Activated T-helper 9 cell treated with anti-CD3 and anti-CD28 coated beads, Interleukin-2, amount 50 U/mL, for 16 hours (primary cell): ENCODE measurements at places on chromosomes 12 and 14.

GRCh38 chr14:39232554-39233415 lies 930 bp upstream of the MIA2 start:
- no peak for DNase-seq

- no peak for DNase-seq
These were observed 237.9 kb upstream of the NAV3 start for GRCh38 chr12:77592836-77593235.

- no peak for DNase-seq
These were observed 50.3 kb downstream of the LMO3 start for GRCh38 chr12:16555630-16556029.

GRCh38 chr12:102415515-102415914 lies 64.8 kb downstream of the IGF1 start:
- DNase-seq = no peak

DNA sequence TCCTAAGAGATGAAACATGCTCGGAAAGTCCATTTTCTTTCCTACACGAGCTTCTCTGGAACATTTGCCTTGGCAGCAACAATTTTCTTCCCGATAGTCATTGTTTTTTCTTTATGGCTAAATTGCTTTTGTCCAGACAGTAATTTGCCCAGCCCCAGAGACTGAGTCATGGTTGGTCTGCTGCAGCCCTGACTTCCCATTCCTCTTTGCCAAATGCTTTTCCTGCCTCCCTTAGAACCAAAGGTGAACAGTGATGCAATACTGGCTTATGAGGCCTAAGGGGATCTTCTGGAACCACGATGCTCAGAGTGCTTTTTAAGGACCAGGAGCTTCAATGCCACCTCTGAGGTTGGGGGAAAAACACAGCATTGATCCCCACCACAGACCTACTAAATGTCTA lies 1599.6 kb upstream of the TMEM132C start:
- DNase-seq = no peak

DNA sequence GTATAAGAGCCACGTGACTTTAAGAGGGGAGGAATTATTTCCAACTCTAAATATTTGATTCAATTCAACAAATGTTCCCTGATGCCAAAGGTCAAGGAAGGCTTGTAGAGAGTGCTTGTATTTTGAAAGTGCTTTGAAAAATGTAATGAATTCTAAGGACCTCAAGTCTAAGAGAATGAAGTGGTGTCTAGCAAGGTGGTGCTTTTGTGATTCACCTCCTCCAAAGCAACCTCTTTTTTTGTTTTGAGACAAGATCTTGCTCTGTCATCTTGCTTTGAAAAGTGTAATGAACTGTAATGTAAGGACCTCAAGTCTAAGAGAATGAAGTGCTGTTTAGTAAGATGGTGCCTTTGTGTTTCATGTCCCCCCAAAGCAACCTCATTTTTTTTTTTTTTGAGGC lies 13.7 kb downstream of the AK7 start:
- DNase-seq = no peak

GRCh38 chr14:53285821-53286220 lies 132.7 kb upstream of the DDHD1 start:
- DNase-seq = no peak

DNA sequence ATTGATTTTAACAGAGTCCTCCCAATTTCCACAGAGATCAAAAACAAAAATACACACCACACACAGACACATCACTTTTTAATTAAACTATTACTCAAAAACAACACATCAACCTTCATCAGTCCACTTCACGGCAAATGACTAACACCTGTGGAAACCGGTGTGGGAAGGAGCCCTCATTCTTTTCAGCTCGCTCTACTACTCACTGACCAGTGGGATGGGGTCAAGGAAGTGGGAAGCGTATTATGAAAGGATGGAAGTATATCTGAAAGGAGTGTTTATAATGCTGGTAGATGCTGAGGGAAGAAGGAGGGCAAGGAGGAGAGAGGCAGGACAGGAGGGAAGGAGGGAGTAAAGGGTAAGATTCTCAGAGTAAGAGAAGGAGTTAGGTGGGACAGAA lies 156.5 kb downstream of the EPS8 start:
- DNase-seq = no peak

DNA sequence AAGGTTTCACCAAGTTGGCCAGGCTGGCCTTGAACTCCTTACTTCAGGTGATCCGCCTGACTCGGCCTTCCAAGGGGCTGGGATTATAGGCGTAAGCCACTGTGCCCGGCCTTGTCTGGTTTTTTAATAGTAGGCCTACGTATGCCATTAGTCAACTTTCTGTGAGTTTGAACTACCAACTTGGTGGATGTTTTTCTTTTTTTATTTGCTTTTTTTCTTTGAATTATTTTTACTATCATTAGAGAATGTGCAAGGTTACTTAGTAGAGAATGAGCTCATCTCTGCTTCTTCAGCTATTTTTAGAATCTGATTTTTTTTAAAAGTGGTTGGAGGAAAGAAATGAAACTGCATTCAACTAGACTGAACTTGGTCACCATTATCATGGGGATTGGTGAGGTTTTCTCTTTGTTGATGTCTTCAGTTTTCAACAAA lies 51.4 kb downstream of the HMGA2 start:
- no peak for DNase-seq

DNA sequence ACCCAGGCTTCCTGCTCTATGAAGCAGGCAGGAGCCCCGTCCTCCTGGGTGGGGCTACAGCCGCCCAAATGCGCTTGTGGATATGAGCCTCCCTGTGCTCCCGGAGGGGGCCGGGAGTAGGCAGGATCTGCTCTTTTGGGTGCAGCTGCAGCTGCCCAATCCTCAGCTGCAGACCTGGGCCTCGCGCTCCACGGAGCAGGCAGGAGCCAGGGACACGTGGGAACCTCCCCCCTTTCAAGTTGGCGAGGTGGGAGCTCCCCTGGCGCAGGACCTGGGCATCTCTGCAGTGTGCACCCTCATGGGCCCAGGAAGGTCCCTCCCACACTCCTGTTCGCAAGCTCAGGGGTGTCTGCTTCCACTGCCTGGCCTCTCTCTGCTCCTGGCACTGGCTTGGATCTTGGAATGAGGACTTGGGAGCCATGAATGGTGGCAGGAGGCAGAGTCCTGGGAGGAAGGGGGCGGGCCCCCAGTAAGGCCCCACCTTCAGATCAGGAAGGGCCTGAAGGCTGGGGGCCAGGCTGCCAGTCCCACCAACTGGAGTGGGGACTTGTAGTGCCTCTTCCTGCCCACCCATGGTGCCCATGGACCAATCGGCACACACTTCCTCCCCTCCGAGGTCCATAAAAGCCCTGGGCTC lies 61.3 kb downstream of the KLRG1 start:
- no peak for DNase-seq

DNA sequence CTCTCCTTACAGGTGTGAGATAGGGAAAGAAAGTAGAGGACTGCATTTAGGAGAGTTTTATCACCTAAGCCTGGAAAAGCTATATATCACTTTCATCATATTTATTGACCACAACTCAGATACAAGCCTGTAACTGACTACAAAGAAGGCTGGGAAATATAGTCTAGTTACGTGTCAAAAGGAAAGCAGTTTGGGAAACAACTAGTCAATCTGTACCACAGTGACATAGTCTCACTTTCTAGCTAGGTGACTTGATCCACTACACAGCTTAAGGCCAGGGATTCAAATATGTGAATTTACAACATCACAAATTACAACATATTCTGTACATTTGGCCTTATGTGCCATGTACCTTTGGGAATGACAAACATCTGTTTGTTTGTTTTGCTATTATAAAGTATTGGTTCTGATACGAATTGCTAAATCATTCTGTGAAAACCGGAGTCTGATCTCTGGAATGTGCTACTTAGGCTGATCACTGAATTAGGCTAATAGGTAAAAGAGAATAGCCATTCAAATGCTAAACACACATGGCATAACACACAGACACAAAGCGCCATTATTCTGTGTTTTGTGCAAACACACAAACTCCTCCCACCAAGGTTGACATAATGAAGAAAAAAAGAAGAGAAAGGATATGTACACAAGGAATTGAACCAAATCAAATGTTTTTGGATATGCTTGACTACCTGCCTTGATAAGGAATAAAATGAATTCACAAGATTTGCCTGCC lies 279.8 kb downstream of the DUSP6 start:
- DNase-seq = no peak

GRCh38 chr14:95958105-95958504 lies 81.1 kb upstream of the C14orf132 start:
- DNase-seq = no peak

GRCh38 chr14:103045371-103045869 lies 11.9 kb downstream of the CDC42BPB start:
- no peak for DNase-seq

GRCh38 chr14:101490771-101491170 lies 70.5 kb upstream of the DIO3 start:
- no peak for DNase-seq

GRCh38 chr12:69527506-69528272 lies 57.5 kb downstream of the FRS2 start:
- DNase-seq = no peak

DNA sequence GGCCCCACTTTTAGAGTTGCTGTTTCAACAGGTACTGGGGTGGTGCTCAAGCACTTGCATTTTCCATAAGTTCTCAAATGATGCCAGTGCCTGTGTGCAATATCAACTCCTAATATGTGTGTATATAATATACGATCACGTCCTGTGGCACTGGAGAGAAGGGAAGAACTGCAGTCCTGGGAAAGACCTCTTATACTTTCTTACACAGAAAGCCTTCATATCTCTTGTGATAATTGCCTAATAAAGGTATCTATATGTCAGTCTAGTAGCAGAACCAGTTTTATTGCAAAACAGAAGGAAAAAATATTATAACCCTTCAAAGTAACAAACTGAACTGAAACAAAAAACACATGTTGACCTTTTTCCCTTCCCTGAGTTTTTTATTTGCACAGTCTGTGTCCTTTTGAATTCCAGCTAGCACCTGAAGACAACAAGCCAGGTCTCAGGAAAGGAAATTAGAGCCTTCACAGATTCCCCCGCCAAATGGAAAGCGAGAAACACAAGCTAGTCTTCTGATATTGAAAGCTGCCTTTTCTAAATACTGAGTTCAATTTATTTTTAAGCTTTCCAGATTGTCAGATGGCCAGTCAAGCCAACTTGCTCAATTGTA lies 44.4 kb downstream of the IGF1 start:
- DNase-seq = no peak

GRCh38 chr12:108231109-108231905 lies 102.2 kb downstream of the WSCD2 start:
- no peak for DNase-seq

GRCh38 chr14:22626590-22626989 lies 17.6 kb downstream of the OR6J1 start:
- DNase-seq = no peak

DNA sequence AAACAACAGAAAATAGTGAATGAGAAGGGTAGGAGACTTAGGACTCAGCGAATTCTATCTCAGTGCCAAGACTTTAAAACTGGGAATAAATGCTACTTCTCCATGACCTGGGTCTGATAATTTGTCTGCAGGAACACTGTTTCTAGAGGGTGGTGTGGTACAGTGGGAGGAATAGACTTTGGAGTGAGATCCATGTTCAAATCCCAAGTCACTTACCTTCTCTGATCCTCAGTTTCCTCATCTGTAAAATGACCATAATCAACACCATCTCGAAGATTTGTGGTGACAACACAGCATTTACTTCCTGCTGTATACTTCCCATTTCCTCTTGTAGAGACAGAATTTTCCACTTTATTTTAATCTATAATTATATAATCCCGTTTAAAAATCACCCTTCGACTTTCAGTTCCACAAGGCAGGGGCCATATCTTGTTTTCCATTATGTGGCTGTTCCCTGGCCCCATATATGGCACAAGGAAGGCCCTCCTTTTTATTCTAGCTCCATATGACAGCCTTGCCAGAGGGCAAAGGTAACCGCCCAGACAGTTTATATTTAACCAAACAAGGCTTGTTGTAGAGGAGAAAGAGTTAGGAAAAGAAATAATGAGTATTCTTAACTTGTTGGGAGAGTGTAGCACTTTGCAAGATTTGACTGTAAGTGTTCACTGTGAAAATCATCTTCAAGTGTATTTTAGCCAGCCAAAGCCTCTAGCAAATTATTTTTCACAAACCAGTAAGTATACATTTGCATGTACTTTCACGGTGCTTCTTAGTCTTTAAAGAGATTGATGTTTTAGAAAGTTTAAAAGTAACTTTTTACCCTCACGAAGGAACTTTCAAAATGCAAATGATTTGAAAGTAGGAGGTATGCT lies 243.1 kb downstream of the AKAP6 start:
- DNase-seq = no peak

DNA sequence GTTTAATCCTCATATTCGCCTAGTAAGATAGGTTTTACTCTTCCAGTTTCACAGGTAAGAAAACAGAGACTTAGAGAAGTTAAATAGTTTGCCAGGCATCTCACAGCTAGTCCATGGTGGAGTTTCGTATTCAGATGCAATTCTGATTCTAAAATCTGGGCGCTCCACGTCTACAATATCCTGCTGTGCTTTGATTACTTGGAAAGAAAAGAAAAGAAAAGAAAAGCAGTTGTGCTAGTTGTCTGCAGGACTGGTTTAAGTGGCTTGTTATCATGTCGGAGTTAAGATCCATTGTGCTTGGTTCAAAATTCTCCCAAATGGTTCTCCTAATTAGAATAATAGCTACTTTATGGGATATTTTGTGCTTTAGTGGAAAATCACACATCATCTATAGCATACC lies 18.6 kb downstream of the AKAP3 start:
- DNase-seq = no peak

GRCh38 chr14:44151130-44151820 lies 355.8 kb downstream of the FSCB start:
- DNase-seq = no peak

- DNase-seq = no peak
These were observed 13.5 kb upstream of the PDZRN4 start for GRCh38 chr12:41174602-41175001.

GRCh38 chr12:69464428-69464827 lies 5.8 kb upstream of the FRS2 start:
- DNase-seq = no peak

DNA sequence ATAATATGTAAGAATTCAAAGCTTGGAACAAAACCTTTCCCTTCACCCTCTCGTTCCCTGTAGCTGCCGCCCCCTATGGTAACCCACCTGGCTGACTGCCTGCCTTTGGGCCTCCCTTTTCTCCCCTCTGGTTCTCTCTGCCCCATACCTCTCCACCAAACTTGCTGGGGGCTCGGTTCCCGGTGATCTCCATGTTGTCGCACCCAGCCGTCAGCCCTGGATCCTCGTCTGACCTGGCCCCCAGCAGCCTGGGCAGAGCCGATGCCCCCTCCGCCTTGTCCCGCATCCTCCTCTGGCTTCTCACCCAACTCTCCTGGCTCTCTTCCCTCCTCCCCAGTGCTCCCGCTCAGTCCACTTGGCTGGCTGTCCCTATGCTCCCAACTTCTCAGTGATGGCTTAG lies 4.5 kb downstream of the CYP46A1 start:
- DNase-seq = no peak

GRCh38 chr12:58537278-58537677 lies 383.0 kb downstream of the LRIG3 start:
- DNase-seq = no peak

- no peak for DNase-seq
These were observed 17.6 kb downstream of the PTPRB start for GRCh38 chr12:70619471-70620152.
